GM23338 (cell line): ENCODE measurements at places on chromosomes 2 and 18. TPM values are rescaled to one million over a fixed set of nuclear protein-coding genes. Genes with fewer than 3 reads are reported as not detected.

DNA sequence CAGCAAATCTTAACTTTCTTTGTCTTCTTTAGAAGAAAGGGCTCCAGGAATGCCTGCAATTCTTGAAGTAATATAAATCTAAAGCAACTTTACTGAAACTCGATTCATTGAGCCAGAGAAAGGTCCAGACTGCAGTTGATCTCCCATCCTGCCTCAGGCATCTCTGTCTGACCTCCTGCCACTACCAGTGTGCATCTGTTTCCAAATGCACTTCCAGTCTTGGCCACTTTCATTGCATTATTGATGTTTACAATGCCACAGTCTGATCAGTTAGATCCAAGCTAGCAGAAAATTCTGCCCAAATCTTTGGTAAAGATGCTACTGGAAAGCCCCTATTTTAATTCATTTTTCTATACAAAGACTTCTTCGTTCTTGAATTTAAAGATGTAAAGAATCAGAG lies 158.0 kb downstream of the RAPGEF4 start:
- no peak for DNase-seq

GRCh38 chr2:204495381-204495780 lies 49.9 kb upstream of the PARD3B start:
- DNase-seq: no peak

DNA sequence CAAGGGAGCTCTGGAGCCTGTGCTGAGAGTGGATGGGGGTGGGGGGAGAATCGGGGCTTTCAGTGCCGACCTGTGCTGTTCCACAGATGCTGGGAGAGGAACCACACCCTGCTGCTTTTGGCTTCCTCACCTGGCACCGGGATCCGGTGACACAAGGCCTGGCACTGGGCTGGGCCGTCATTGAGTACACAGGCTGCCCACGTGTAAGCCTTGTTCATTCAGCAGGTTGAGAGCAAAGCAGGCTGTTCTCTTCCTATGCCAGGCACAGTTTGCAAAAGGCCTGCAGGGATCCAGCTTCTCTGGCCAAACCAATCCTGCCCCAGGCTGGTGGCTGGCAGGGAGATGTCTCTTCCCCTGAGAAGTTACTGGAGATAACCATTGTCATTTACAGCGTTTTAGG lies 17.1 kb downstream of the TRIB2 start:
- no peak for DNase-seq

- no peak for DNase-seq
Measured at GRCh38 chr18:11821208-11821607, 30.0 kb upstream of the CHMP1B start.

- no peak for DNase-seq
Measured at GRCh38 chr2:157301307-157301706, 24.3 kb downstream of the ERMN start.

DNA sequence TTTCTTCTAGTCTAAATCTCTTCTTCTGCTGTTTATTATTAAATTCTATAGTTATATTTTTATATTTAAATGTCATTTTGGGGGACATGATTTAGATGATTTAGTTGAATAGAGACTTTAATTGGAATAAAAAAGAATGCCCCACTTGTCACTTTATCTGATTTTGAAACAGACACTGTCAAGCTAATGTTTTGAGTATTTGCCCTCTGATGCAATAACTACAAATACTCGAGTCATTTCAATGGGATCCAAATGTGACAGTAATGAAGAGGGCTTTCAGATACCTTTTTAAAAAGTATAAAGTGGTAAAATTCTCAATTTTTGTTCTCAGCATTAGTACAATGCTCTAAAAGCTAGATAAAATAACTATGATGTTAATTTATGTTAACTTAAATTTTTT lies 257.3 kb upstream of the SESTD1 start:
- no peak for DNase-seq

DNA sequence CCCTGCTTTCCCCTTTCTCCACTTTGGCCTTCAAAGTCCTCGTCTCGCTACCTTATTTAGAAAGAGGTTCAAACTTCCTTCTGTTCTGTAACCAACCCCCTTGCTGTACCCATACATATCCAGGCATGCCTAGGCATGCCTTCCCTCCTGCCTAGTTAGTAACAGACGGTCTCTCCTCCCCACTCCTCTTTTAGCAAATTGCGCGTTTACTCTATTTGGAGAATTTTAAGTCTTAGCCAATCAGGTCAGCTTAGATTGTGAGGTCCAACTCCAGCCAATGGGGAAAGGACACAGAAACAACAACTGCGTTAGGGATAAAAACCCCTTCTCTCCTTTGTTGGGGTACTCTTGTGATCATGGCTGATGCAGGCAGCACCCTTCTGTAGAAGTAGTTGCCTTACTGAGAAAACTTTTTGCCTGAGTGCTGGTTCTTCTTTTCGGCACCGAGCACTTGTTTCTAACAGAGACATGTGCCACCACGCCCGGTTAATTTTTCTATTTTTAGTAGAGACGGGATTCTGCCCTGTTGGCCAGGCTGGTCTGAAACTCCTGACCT lies 85.9 kb upstream of the FOXI3 start:
- DNase-seq: peak; percentile 64

GRCh38 chr18:10235661-10235952 lies 218.8 kb upstream of the APCDD1 start:
- DNase-seq: no peak

DNA sequence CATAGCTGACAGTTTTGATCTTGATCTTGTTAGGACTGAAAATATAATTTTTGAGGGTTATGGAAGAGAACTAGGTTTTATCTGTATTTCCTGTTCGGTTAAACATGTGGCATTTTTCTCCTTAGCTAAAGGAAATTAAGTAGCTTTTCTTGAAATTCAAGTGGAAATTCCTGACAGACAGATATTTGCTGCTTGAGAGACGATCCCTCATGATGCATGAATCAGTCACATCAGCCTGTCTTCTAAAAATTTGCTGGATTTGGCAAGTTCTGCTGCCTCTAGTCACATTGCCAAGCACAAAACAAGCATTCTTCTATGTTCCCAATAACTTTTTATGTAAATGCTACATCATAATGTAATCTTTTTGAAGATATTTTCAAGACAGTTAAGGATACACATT lies 201.8 kb upstream of the ATP5MC3 start:
- no peak for DNase-seq

- peak; percentile 34 for DNase-seq
Measured at GRCh38 chr2:192025637-192026036, 169.1 kb downstream of the TMEFF2 start.

GRCh38 chr18:32270341-32270740 lies 80.5 kb downstream of the MEP1B start:
- DNase-seq: no peak

GRCh38 chr2:6694555-6694954 lies 171.2 kb downstream of the CMPK2 start:
- no peak for DNase-seq

Gene TMEM169
- 3.9 and 8.0 TPM in 2 replicates for total RNA-seq

Gene MPHOSPH10
- 23.8 and 24.9 TPM in 2 replicates for total RNA-seq

Gene CD28
- not detected in 2 replicates for total RNA-seq

Gene RIT2
- 0.70 and 1.9 TPM in 2 replicates for total RNA-seq

Gene NMUR1
- 0.31 and 0.59 TPM in 2 replicates for total RNA-seq

Gene TRAPPC8
- 45.5 and 66.2 TPM in 2 replicates for total RNA-seq

Gene FEV
- not detected in 2 replicates for total RNA-seq

Gene EVA1A
- 7.9 and 8.5 TPM in 2 replicates for total RNA-seq

Gene DLX1
- total RNA-seq: not detected in 2 replicates
